ENCODE measurements at places on chromosomes 7 and 10.

DNA sequence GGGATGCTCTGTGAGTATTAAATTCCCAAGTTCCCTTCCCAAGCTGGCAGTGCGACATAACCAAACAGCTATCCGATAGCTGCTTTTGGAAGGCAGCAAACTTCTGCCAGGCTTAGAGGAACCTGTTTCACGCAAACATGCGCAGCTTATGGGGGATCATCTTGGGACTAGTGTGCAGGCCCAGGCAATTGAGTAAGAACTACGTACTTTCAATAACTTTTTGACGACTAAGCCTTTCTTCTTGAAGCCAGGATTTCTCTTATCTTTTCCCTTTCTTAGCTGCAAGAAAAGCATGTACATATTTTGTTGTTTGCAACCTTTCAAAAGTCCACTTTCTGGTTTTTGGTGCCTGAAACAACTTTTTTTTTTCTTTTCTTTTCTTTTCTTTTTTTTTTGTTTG lies 28.7 kb upstream of the SEPHS1 start:
- no peak for DNase-seq

- DNase-seq: no peak
Measured at GRCh38 chr10:120279196-120279595, 177.8 kb upstream of the PLPP4 start.

GRCh38 chr7:106808967-106809635 lies 56.0 kb upstream of the PIK3CG start:
- DNase-seq: no peak

DNA sequence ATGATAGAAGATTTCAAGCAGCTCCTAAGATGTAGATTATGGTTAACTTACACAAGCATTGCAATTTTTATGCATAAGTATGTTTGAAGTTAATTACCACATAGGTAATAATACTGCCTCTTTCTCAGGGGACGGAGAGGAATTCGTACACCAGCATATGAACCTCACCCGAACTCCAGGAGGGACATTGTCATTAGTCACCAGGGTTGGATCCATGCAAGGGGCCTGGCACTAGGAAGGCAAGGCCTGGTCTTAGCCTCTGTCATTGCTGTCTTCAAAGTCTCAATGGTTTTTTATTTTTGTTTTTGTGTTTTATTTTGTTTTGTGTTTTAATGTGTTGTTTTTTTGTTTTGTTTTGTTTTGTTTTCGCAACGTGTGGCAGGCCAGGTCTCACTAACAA lies 145.6 kb upstream of the PPP2R2D start:
- no peak for DNase-seq

GRCh38 chr7:157472311-157473050 lies 135.7 kb downstream of the DNAJB6 start:
- DNase-seq: no peak

DNA sequence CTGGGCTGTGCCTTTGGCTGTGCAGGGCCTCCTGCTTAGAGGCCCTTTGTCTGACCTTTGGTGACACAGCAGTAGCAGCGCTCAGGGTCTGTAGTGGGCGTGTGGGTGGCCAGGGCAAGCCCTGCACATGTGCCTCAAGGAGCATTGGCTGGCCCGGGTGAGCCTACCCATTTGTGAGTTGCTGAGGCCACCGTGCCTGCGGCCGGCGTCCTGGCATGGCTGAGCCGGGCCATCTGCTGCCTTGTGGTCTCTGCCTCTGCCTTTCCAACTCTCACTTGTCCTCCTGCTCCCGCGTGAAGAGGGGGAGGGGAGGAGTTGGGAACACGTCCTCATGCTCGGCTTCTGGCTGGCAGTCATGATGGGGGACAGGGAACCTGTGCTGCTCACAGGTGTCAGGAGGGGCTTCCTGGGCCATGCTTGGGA lies 9.2 kb upstream of the ORAI2 start:
- DNase-seq: no peak

- DNase-seq: no peak
Measured at GRCh38 chr10:124213471-124213870, 120.1 kb upstream of the CHST15 start.

DNA sequence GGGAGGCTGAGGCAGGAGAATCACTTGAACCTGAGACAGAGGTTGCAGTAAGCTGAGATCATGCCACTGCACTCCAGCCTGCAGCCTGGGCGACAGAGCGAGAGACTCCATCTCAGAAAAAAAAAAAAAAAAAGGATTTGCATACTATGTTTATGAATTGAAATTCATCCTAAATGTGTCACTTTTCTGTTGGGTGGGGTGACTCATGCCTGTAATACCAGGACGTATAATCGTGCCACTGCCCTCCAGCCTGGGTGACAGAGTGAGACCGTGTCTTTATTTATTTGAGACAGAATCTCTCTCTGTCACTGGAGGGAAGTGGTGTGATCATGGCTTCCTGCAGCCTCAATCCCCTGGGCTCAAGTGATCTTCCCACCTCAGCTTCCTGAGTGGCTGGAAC lies 5.8 kb downstream of the ZNF212 start:
- DNase-seq: no peak

DNA sequence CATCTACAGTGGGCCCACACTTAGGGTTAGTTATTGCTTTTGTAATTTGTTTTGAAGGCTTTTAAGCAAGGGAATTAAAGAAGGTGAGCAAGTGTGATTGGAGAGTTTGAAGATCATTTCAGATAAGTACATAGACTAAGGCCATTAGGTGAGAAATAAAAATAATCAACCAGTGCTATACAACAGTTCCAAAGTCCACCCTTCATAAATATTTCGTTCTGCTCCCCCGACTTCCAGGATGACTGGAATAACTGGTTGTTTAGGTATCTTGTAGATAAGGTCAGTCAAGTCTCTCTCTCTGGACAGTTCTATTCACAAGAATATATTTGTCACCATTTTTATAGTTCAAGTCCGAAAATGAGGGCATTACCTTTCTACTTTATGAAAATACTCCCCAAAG lies 98.0 kb upstream of the MBL2 start:
- DNase-seq: no peak

DNA sequence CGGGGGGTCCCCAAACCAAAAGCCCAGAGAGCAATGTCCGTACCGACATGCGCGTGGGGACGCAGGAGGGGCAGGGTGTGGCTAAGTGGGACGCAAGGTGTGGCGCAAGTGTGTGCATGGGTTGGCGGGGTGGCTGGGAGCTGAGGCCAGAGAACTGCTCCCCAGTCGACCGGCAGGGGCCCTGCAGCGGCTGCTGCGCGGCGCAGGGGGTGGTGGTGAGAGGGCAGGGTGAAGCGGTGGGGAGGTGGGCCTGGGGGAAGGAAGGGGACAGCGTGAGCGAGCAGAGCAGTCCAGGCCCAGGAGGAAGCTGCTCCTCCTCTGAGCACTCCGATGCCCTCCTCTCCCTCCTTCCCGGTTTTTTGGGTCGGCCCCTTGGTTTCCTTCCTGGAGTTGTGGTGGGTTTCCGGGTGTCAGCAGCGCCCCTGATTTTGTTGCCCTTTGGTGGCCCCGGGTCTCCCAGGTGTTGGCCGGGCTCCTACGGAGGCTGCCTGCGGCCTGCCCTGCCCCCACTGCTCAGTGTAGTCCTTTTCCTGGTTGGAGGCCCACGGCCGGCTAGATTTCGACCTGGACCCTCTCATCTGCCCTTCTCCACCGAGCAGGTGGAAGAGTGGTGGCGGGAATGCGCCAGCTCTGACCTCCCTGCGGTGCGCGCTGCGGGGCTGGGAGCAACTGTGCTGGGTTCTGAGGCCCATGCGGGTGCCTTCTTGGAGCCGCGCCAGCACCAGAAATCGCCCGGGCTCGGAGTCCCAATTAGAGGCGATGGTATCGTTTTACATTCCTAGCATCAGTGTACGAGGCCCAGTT lies 40.5 kb upstream of the COMTD1 start:
- DNase-seq: no peak

DNA sequence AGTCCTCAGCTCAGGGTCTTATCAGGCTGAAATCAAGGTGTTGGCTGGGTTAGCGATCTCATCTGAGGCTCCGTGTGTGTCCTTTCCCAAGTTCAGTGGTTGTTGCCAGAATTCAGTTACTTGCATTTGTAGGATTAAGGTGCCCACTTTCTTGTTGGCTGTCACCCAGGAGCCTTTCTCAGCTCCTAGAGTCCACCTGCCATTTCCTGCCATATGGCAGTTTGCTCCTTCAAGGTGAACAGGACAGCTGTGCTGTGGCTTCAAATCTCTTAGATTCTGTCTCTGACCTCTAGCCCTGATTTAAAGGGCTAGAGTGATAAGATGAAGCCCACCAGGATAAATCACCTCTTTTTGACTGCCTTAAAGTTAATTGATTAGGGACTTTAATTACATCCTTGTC lies 1.0 kb upstream of the HIF1AN start:
- no peak for DNase-seq

GRCh38 chr10:71711052-71711623 lies 8.4 kb downstream of the C10orf105 start:
- DNase-seq: no peak

GRCh38 chr10:62019013-62019684 lies 117.7 kb downstream of the ARID5B start:
- DNase-seq: no peak

- DNase-seq: no peak
Measured at GRCh38 chr7:106452031-106452851, 167.5 kb upstream of the NAMPT start.

GRCh38 chr7:121341933-121342332 lies 13.1 kb downstream of the WNT16 start:
- DNase-seq: no peak

GRCh38 chr7:82359426-82359825 lies 84.2 kb downstream of the CACNA2D1 start:
- DNase-seq: no peak

GRCh38 chr7:129066290-129067131 lies 11.6 kb upstream of the TNPO3 start:
- DNase-seq: no peak

GRCh38 chr7:96968981-96969380 lies 36.4 kb upstream of the DLX6 start:
- DNase-seq: no peak

DNA sequence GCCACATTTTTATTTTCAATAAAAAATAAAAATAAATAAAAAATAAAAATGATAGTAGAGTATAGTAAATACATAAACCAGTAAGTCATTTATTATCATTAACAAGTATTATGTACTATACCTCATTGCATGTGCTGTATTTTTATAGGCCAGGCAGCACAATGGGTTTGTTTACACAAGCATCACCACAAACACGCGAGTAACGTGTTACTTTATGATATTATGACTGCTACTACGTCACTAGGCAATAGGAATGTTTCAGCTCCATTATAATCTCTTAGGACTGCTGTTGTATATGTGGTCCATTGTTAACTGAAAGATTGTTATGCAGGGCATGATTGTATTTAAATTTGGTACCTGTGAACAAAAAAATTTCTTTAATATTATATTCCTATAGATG lies 20.8 kb upstream of the SDHAF3 start:
- no peak for DNase-seq

DNA sequence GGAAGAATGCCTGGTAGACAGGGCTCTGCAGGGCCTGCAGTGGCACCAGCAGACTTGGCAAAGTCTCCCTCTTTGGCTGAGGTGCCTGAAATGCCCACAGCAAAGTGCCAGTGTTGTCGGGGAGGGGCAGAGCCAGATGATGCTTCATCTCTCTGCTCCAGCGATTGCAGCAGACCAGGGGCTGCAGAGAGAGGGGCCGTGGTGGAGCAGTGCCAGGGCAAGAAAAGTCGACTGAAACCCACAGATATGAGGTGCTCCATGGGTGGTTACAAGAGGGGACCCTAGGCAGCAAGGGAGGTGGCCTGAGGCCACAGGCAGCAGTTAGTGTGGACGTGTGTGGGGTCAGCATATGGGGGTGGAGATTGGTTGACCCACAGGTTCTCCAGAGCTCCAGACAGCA lies 123.5 kb upstream of the SHH start:
- no peak for DNase-seq

- DNase-seq: no peak
Measured at GRCh38 chr7:12637819-12638592, 49.4 kb upstream of the ARL4A start.

GRCh38 chr10:133476641-133476990 lies 22.9 kb downstream of the SCART1 start:
- DNase-seq: no peak

- peak; percentile 45 for DNase-seq
Measured at GRCh38 chr10:74824900-74825370, 1.5 kb upstream of the KAT6B start.

- no peak for DNase-seq
Measured at GRCh38 chr7:129789652-129790051, 163.1 kb downstream of the UBE2H start.
